Nasal cavity respiratory epithelium epithelial cell of viscerocranial mucosa (primary cell): ENCODE measurements at places on chromosomes 1 and 21. TPM values are rescaled to one million over a fixed set of nuclear protein-coding genes. Genes with fewer than 3 reads are reported as not detected.

The NEK7 gene
- 38.7 and 53.7 TPM in 2 replicates for total RNA-seq

The MYOG gene
- total RNA-seq, result not detected in 2 replicates

The IFNLR1 gene
- 5.8 and 9.6 TPM in 2 replicates for total RNA-seq

The NR1I3 gene
- not detected in 2 replicates for total RNA-seq

The MATN1 gene
- not detected in 2 replicates for total RNA-seq

The CIART gene
- total RNA-seq, result 2.7 and 4.8 TPM in 2 replicates

The SPOCD1 gene
- 8.5 and 26.3 TPM in 2 replicates for total RNA-seq

The CASQ1 gene
- not detected in 2 replicates for total RNA-seq

The LYPD8 gene
- not detected in 2 replicates for total RNA-seq

The MEX3A gene
- 1.7 and 6.0 TPM in 2 replicates for total RNA-seq

The RSPH1 gene
- total RNA-seq, result 0.34 and 0.36 TPM in 2 replicates
